ENCODE measurements at places on chromosomes 11 and 22.

DNA sequence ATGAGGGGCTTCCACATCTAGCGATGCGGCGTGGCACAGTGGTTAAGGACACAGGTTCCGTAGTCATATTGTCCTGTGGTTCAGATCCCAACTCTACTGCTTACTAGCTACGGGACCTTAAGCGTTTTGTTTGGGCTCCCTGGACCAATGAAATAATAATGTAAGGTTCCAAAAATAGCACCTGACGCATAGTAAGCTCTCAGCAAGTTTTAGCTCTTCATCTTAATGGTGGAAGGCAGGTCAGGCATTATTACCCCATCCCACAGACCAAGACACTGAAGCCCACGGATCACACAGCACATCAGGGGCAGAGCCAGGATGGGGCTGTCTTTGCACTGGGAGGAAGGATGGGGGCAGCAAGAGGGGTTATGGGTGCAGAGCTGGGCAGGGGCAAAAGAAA, 13.0 kb downstream of the DNAJB13 start:
- DNase-seq = no peak

- no peak for DNase-seq
Measured at GRCh38 chr11:12503886-12504285, 126.5 kb downstream of the PARVA start.

GRCh38 chr22:43820651-43821305, 8.7 kb upstream of the EFCAB6 start:
- DNase-seq = no peak

- no peak for DNase-seq
Measured at GRCh38 chr22:49136041-49136815, 691.4 kb downstream of the BRD1 start.

- DNase-seq = no peak
Measured at GRCh38 chr22:29992341-29993275, 87.7 kb upstream of the HORMAD2 start.

DNA sequence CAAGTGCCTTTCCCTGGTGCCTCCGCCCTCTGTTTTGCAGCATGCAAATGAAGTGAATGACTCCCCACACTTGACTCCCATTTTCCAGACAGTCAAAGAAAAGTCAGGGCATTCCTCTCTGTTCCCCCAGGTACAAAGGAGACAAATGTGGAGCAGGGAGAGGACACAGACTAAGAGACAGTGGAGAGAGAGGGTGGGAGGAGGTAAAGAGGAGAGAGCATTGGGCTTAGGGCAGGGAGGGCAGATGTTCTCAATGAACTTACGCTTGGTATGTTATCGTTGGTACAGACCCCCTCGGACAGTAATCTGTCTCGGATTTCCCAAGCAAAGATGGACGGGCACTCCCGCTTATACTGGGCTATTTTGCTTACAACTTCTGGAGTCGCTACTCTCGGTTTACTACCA, 9.8 kb downstream of the PAX6 start:
- DNase-seq = no peak

GRCh38 chr11:116993599-116993998, 104.6 kb downstream of the SIK3 start:
- DNase-seq = no peak

DNA sequence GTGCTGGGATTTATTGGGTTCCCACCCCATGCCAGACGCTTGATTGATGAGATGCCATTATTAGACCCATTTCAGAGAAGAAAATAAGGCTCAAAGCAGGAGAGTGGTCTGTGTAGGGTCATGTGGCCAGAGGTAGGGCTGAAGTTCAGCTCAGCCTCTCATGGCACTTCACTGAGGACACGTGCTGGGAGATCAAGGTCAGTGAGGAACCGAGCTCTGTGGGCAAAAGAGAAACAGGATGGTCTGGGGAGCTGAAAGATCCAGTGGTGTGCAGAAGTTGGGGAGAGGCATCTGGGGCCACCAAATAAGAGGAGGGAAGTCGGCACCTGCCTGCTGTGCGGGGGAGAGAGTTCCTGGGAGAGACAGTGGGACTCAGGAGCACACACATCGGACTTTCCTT, 19.6 kb downstream of the RHOD start:
- DNase-seq = no peak

GRCh38 chr11:118887206-118887605, 3.5 kb downstream of the CXCR5 start:
- DNase-seq = no peak

DNA sequence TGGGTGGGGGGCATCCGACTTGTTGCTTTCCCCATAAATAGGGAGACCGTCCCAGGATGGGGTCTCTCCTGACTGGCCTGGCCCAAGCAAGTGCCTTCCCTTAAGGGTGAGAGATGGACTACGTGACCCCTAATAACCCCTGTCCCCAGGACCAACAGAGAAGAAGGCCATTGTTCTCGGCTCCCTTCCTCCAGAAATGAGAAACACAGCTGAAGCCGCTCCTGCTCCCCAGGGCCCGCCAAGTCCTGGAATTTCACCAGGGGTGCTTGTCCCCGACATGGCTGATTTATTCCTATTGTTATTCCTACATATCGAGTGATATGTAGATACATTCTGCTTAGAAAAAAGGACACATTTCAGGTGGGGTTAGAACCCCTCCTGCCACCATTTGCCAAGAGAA, 100.8 kb downstream of the TP53I11 start:
- no peak for DNase-seq

GRCh38 chr11:1192741-1193325, 30.0 kb upstream of the MUC5B start:
- DNase-seq = no peak

GRCh38 chr11:65945941-65946558, 770 bp downstream of the TSGA10IP start:
- no peak for DNase-seq

DNA sequence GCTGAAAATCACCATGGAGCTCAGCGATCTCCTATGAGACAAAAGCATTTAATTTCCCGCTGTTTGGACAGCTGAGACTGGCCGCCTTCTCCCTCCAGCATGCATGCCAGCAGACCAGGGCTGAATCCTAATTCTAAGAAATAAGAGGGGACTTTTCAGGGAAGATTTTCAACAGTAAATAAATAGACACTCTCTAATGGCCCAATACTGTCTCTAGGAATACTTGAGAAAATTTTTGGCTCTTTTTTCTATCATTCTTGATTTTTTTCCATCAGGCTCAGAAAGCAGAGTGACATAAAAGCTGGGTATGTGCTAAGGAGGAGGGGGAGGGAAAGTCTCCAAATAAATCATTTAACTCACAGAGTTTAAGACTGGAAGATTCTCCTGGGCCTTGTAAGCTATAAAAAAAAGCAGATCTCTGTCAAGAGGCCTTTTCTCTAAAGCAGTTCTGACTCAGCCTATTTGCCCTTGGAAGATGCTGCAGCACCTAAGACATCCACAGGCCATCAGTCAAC, 17.6 kb upstream of the SPON1 start:
- no peak for DNase-seq

- DNase-seq = no peak
Measured at GRCh38 chr22:17767233-17768065, 6.8 kb downstream of the BID start.

DNA sequence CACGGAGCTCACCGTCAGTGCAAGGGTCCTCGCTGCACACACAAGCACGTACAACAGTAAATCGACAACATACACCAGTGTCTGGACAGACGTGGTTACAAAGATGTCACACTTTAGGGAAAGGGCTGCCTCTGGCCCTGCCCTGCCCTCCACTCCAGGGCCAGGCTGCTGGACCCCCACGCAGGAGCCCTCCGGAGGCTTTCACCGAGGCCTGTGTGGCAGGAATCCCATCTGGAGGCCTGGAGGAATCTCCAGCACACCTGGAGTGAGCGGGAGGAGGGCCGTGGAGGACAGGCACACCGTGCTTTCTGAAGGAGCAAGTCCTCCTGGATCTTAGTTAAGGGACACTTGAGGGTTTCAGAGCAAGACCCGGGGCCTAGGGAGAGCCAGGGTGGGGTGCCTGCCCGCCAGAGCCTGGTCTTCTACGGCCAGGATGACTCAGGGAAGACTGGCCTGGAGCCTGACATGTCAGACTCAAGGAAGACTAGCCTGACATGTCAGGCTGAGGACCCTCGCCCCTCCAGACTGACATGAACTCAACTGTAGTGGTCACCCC, 2.1 kb upstream of the PIM3 start:
- DNase-seq = no peak

GRCh38 chr11:37630866-37631265, 1032.8 kb upstream of the RAG2 start:
- no peak for DNase-seq

DNA sequence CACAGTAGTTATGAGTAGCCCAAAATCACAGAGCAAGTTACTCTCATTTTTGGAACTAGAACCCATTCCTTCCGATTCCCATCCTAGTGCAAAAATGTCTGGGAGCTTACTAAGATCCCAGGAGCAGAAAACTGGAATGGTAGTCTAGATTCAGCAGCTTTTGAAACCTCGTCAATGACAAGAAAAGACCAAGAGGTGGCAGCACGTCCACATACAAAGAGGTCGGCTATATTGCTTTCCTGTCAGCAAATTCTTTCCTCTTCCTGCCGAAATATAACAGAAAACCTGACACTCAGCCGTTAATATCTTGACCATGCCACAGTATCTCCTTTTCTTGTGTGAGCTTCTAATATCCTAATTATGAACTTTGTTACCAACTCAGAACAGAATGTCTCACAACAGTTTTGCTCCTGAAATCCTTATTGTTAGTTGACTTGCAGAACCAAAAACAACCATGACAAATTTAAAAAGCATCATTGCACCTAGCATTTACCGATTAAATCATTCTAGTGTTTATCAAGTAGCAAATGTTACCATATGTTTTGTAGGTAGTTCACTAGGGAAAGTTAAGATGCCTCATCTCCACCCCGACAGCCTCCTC, 92.8 kb upstream of the OR9G4 start:
- peak; percentile 8 for DNase-seq

DNA sequence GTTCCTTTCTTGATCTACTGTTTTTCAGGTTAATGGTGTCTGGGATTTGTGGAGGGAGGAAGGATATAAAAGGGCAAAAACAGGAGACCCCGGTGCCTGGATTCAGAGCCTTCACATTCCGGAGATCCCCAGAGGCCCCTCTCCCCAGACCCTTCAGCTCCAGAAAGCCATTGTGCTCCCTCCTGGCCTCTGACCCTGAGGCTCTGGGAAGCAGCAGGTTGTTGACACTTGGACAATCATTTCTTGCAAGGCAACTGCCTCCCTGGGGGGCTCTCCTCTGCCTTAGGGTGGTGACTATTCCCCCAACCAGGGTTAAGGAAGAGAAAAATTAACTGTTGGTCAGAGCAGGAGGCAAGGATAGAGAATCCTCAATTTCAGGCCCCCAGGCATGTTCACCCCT, 86.9 kb upstream of the NNMT start:
- DNase-seq = no peak

DNA sequence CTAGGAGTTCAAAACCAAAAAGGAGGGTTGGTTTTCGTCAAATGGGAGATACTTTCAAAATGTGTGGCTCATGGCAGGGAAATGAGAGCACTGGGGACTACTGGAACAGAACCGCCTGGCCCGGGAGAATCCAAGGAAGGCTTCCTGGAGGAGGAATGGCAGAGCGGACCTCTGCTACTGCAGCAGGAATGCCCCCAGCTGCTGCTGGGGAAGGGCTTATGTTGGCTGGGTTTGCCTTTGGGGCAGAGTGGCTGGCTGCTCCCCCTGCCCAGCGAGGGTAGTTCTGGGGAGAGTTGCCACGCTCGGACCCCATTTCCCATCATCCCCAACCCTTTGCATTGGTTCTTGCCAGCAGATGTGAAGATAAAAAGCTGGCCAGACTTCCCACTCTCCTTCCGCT, 10.6 kb upstream of the APOBEC3A start:
- no peak for DNase-seq

DNA sequence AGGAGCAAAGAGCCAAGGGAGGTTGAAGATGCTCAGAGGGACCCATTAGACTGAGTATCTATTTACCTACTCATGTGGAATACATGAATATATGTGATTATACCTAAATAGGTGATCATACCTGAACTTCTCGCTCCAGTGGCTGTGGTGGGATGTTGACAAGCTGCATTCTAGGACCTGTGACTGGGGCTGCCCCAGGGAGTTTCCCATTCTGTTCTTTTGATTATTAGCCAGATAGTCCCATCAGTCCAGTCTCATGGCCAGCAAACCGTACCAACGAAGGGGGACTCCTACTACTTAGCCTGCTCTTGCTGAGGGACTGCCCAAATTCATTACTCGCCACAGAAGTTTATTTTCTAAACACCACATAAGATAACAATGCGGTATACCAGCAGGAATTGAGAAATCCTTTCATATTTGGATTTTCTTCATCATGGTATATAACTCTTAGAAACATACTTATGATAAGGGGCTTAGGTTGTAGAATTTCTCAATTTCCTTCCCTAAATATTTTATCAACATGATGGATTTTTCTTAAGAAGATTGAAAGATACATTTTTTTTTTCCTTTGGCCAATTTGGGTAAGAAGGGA, 273.9 kb downstream of the NTM start:
- DNase-seq = no peak

GRCh38 chr11:126145954-126146353, 65.5 kb downstream of the RPUSD4 start:
- no peak for DNase-seq

DNA sequence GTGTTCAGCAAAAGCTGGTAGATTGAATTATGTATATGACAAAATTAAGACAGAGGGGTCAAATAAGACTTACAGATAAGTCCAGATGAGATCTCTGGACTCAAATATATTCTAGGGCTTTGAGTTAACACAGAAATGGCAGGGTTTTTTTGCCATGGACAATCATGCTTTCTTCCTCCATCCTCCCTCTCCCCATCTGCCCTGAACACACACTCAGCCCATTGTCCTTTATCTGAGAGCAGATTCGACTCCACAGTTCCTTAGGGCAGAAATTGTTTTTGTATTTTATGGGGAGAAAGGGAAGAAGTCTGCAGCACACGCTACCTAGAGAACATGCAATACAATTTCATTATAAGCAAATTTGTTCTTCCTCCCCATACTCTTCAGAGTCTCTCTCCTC, 86.8 kb downstream of the SLC1A2 start:
- no peak for DNase-seq

DNA sequence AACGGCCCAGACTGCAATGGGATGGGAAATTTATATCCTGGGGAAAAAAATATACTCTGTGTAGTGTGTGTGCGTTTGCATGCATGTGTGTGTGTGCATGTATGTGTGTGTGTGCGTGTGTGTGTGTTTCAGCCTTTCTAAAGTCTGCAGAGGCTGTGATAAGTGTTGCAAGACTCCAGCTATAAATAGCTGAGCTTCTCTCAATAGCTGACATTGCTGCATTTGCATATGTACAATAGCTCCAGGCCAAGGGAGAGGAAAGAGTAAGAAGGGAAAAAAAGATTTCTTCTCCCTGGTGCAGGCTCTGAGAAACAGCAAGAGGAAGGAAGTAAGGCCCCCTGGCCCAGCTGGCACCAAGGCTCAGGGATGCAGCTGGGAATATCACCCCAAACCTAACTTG, 483.0 kb downstream of the MN1 start:
- no peak for DNase-seq

DNA sequence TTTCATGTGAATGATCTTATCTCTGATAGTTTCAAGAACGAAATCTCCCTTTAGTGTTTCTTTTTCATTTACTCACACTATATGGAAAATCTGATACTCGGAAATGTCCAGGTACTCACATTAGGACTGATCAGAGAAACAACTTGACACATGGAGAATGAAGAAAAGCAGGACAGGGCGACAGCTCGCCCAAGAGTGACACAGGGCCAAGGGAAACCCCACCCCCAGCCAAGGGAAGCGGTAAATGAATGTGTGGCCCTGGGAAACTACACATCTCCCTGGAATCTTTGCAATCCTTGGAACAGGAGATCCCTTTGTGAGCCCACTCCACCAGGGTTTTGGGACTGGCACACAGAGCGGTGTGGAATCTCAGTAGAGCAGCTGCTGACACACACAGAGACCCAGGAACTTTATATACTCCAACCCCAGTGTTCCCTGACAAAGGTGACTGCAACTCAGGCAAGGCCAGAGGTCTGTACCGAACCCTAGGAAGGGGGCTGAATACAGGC, 303.7 kb upstream of the ARHGAP42 start:
- no peak for DNase-seq

Data from GM12891 (cell line).